ENCODE measurements at places on chromosomes 2 and 18. TPM values are rescaled to one million over a fixed set of nuclear protein-coding genes. Genes with fewer than 3 reads are reported as not detected.

DNA sequence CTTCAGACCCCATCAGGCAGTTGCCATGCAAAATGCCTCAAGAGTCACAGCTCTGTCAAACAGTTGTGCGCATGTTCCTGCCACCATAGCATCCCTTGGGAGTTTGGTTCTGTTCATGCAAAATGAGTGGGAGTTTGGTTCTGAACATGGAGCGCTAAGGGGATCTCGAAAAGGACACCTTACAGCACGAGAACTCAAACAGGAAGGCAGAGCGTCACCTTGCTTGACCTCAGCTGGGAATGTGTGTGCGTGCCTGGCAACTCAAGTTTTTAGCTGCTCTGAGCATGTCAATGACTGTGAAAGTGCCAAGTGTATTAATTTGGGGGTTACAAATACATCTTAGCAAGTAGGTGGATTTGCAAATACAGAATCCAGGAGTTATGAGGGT is 16.6 kb downstream of the MALL start:
- DNase-seq: no peak

DNA sequence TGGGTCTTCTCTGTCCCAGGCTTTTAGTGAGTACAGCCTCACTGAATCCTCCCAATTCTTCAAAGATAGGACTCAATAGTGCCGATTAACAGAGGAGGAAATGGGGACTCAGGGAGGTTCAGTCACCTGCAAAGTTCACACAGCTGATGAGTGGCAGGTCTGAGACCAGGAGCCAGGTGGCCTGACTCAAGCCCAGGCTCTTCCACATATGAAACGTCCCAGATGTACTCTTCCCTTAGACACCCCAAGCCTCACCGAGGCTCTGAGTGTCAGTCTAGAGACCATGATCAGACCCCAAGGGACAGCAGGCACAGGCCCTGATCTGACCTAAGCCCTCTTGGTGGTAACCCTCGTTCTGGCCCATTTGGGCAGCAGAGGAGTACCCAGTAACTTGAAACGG is 115.2 kb downstream of the INHBB start:
- DNase-seq: no peak

GRCh38 chr2:204966245-204966644 is 421.0 kb downstream of the PARD3B start:
- no peak for DNase-seq

COLEC11 gene
- total RNA-seq: 0.83 TPM

GRCh38 chr2:74863802-74864248 is 29.9 kb downstream of the HK2 start:
- no peak for DNase-seq

DNA sequence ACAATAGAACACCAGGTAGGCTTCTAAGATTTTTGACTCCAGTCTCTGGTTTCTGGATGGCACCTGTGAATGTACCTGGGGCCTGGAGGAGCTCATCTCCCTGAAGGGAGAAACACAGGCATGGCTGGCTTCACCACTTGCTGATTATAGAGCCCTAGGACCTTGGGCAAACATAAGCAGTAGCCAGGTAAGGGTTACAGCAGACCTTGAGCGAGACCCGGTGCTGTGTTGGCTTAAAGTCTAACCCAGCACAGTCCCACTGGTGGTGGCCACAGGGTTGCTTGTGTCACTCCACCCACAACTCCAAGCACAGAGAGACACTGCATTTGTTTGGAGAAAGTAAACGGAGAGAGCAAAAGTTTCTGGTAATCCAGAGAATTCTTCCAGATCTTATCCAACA is 104.7 kb upstream of the SPOPL start:
- DNase-seq: no peak

DNA sequence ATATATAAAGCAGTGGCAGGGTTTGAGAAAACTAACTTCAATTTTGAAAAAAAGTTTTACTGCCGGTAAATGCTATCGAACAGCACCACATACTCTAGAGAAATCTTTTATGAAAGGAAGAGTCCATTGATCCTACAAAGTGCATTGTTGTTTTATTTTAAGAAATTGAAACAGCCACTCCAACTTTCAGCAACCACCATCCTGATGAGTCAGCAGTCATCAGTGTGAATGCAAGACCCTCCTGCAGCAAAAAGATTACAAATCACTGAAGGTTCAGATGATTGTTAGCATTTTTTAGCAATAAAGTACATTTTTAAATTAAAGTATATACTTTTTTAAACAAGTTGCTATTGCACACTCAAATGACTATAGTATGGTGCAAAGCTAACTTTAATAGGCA is 1017.7 kb upstream of the CRIM1 start:
- DNase-seq: no peak

C2orf80 gene
- total RNA-seq: not detected

CASP10 gene
- 8.1 TPM for total RNA-seq

GRCh38 chr2:65309699-65310098 is 82.1 kb downstream of the ACTR2 start:
- no peak for DNase-seq

DNA sequence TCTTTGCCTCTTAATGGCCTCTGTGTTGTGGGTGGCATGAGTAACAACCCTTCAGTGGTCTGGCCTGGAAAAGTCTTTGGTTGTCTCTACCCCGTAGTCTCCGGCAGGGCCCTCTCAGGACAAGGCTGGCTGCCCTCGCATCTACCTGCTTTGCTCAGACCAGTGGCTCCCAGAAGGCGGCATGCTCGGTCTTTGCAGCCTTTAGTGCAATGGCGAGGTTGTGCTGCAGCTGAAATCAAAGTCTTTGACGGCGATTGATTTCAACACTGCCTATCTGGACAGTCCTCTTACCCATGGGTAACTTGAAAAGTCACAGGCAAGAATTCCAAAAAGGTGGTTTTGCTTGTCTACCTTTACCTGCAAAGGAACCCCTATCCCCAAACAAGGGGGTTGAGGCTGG is 95.9 kb downstream of the ALPK2 start:
- DNase-seq: no peak

FOXI3 gene
- total RNA-seq: not detected

- DNase-seq: no peak
Observed at GRCh38 chr2:64538764-64539433, 14.8 kb downstream of the AFTPH start.

DNA sequence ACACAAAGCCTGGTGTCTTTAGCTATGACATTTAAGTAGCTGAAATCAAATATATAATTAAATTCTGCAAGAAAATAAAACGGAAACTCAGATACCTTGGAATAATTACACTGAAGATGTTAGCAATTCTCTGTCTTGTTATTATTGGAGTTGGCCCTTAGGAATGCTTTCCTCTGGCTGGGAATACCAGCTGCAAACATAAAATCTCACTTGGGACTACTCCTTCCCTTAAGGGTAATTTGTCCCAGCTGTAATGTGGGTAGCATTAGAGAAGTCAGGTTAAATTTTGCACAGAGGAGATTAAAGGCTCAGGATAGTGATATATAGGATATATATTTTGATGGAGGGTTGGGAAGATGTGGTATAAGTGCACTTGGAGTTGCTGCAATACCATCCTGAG is 37.3 kb upstream of the GRP start:
- DNase-seq: no peak

CFAP65 gene
- total RNA-seq: not detected

GRCh38 chr2:156455361-156455975 is 19.3 kb downstream of the GPD2 start:
- DNase-seq: peak; percentile 58

Measured in fibroblast of lung (primary cell).